ENCODE measurements at places on chromosomes 13 and 19.

DNA sequence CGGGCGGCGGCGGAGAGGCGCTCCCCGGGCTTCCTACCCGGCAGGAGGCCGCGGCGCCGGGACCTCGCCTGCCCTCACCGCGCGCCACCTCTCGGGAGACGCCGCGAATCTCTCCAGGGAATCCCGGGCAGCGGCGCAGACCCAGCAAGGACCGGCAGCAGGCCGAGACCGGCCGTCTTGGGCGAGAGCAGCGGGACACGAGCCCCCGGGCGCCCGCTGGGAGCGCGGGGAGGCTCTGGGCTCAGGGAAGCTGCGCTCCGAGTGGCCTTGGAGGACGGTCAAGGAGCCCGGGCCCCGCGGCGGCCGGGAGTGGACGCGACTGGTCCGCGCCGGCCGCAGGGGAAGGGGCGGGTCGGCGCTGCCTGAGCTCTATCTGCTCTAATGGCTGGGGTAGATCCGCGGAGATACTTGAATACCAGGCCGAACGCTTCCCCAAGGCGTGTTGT, 14.7 kb downstream of the CDX2 start:
- no peak for DNase-seq

DNA sequence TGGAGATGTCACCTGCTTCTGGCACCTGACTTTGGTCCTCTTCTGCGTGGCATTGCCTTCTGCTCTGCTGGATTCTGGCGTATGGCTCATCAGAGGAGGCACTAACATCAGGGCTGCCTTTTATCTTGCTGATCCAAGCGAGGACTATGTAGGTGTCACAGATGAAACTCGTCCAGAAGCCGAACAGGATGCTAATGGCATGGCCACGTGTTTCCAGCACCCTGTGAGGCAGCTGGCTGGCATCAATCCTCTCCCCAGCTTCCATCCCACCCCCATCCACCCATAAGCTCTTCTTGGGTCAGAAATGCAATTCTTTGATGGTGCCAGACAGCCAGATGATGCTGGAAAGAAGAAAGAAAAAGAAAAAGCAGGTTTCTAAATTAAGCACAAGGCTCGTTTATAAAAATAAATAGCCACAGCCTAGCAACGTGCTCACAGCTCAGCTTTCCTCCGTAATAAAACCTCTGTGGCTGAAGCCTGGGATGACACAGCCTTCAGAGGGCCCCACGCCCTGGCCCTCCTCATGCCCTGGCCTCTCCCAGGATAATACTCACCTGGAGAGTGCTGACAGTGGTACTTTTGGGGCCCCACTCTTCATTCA, 212.9 kb upstream of the SERP2 start:
- no peak for DNase-seq

DNA sequence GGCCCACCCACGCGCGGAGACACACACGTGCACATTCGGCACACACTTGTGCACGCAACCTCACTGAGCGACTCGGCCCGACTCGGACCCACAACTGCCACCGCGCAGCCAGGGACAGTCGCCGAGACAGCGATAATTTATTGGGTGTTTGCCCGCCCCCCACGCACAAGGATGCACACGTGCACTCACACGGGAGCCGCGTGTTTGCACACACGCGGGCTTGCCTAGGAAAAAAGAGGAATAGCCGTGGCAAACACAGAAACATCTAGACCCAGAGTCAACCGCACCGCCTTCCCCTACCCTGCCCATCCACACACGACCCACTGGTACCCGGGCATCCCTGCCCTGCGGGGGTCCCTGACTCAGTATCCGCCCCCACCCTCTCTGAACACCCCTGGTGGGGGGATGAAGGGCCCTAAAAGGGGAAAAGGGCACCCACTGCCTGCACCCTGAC, 1.1 kb upstream of the SSBP4 start:
- DNase-seq = no peak

DNA sequence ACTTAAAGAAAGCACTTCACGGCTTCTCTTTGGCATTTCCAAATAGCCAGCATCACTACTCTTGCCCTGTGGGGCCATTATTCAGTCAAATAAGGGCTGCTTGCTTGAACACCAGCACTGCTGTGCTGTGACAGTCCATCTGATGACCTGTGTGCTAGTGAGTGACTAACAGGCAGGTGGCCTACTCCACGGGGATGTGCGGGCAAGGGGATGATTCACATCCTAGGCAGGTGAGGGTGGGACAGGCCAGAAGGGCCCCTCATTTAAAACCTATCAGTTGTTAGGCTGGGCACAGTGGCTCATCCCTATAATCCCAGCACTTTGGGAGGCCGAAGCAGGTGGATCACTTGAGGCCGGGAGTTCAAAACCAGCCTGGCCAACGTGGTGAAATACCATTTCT, 8.2 kb downstream of the CCNE1 start:
- DNase-seq = no peak

DNA sequence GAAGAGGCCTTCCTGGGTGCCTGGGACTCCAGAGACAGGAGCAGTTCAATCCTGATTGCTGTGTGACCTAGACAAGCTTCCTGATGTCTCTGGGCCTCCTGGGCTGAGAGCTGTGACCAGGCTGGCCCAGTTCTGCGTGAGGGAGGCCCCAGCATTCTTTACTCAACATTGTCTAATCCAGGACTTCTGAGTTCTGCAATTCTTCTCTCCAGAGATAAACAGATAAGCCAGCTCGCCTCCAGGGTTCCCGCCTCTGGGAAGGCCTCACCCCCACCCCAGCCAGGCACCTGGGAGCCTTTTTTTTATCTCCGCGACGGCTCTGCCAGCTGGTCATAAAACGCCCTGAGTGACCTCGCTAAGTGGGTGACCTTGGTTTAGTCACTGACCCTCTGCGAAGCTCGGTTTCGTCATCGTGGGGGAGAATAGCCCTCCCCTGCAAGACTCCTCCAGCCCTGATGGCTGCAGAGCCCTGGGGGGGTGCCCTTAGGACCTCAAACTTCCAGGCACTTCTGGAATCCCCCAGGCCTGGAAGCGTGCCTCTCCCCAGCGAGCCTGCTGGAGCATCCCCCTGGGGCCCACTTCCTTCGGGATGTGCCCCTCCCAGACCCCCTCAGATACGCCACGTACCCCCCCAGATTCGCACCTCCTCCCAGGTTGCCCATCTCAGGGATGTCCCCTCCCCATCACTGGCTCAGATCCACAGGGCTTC, 1.9 kb downstream of the SULT2B1 start:
- no peak for DNase-seq

GRCh38 chr13:66532146-66532545, 698.0 kb downstream of the PCDH9 start:
- no peak for DNase-seq

DNA sequence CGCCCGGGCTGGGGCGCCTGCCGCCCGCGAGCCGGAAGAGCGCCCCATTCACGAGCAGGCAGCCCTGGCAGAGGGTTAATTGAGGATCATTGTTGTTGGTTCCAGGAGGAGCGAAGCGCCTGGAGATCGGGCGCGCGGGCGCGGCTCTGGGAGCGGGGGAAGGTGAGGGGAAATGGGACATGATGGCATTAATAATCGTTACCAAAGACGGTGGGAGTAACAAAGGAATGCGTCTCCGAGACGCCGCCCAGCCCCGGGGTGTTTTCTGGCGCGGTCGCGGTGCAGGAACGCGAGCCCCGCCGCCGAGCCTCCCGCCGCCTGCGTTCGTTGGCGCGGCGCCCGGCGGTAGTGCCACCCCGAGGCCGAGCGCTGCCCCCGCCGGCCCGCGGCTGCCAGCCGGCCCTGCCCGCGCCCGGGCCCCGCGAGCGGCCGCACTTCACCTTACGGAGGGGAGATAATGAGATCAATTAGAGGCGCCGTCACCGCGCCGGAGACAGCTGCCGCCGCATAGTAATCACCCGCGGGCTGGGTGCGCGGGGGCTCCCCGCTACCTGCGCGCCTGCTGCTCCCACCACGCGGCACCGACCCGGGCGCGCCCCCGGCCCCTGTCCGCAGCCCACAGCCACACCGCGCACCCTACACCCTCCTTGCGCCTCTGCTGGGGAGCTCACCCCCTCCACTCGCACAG, 2.8 kb downstream of the ZNF536 start:
- no peak for DNase-seq

DNA sequence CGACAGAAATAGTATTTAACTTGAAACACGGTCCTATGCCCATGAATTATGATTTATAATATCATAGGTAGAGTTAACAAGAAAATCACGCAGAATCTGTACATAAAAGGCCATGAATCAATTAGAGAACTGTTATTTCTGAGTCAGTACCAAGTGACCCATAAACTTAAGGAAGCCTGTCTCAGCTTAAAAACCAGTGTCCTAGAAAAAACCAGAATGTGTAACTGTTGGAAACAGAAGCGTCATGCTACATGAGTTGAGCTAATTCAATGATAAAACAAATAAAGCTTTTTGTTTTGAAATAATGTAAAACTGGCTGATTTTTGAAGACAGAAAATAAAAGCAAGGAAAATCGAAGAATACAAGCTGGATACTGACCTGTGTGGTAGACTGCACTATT, 34.8 kb upstream of the SGCG start:
- DNase-seq = no peak

DNA sequence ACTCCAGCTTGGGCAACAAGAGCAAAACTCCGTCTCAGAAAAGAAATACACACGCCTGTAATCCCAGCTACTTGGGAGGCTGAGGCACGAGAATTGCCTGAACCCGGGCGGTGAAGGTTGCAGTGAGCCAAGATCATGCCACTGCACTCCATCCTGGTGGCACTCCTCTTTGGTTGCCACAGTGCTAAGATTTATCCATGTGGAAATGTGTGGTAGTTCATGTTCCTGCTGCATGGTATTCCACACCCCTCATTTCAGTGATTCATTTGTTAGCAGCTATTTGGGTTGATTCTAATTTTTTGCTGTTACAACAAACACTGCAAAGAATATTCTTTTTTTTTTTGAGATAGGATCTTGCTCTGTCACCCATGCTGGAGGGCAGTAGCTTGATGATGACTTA, 12.1 kb downstream of the IFNL3 start:
- no peak for DNase-seq

- DNase-seq = no peak
Observed at GRCh38 chr13:61128850-61129645, 286.6 kb downstream of the PCDH20 start.

DNA sequence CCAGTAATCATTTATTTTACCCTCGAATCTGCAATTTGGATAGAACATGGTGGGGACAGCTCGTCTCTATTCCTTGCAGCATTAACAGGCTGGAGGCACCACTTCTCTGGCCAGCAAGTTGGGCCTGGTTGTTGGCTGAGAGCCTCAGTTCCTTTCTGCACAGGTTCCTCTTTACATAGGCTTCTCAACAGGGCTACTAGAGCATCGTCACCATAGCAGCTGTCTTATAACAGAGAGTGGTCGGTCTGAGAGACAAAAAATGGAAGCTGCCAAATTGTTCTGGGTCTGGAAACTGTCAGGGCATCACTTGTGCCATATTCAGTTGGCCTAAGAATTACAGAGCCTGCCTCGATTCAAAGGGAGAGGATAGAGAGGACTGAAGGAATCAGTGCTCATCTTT, 86.7 kb downstream of the DNAJC15 start:
- no peak for DNase-seq

DNA sequence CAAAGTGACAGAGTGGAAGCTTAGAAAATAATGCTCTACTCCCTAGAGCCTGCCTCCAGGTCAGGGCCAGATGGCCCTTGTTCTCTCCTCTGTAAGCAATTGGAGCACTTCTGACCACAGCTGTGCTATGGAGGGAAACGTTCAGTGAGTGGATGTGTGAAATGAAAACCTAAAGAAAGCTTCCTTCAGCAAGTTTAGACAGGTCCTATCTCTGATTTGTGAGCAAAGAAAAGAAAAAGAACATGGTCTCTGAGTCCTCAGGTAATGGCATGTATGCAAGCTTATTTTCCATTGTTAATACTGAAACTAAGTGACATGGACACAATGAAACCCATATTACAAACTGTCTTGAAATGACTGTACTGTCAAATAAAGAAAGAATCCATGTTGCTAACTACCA, 1486.8 kb downstream of the EFNB2 start:
- no peak for DNase-seq

GRCh38 chr13:33284916-33285315, 639 bp downstream of the STARD13 start:
- no peak for DNase-seq

GRCh38 chr13:94950303-94950702, 238.0 kb upstream of the SOX21 start:
- DNase-seq = no peak

- peak; percentile 98 for DNase-seq
Observed at GRCh38 chr13:95676762-95677563, at the start of gene DNAJC3. TSS of gene DNAJC3 (plus strand) at chr13:95677139. CDS start at chr13:95677256, 117 bp downstream.

DNA sequence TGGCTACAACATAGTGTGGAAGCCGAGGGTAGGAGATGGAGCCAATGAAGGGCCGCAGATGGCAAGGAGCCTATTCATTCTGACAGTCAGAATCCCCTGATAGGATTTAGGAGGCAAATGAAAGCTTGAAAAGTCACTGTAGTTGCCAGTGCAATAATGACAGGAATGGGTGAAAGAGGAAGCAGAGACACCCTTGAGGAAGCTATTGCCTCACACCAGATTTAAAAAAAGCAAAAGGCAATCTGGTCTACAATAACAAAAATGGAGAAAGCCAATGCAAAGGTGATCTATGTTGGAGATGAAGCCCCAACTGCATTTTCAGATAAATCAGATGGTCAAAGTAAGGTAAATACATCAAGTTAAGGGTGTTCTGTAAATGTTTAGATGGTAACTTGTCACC, 158.5 kb downstream of the TUBA3C start:
- DNase-seq = no peak

- DNase-seq = no peak
Observed at GRCh38 chr19:56101746-56102535, 19.2 kb downstream of the ZNF787 start.

GRCh38 chr19:51948975-51949374, 21.7 kb downstream of the ZNF613 start:
- DNase-seq = no peak

GRCh38 chr13:61891401-61891800, 475.8 kb upstream of the PCDH20 start:
- DNase-seq = no peak

DNA sequence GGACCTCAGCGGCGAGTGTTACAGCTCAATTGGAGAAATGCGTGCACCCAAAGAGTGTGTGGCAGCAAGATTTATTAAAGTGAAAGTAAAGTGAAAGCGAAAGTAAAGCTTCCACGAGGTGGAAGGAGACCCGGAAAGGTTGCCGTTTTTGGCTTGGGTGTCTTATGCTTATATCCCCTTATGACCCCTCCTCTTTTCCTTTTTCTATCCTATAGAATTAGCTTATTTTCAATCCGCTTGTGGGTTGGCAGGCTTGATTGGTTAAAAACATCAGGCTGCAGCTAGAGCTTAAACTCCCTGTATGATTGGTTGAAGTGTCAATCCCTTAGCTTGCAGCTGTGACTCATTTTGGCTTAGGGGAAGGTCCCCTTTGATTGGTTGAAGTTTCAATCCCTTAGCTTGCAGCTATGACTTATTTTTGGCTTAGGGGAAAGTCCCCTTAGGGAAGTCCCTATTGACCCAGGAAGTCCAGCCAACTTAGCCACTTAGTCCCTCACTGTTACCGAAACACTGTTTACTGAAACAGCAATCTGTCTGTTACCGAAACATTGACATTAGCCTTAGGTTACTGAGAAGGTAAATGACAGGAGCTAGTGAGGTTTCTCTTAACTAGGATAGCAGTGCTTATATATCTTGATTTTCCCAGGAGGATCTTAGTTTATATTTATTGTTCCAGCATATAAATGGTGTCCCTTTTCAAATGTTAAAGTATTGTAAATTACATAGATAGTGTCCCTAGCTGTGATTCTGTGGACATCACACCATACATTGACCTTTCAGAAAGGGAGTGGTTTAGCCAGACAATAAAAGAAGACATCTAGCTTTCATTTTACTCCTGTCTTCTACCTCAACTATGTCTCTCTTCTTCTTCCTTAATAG, 575.8 kb downstream of the DACH1 start:
- DNase-seq = no peak
